Spinal cord (tissue), 10 donors: ENCODE measurements at places on chromosomes 5 and 9. TPM values are rescaled to one million over a fixed set of nuclear protein-coding genes. Genes with fewer than 3 reads are reported as not detected.

GRCh38 chr5:100706776-100707175 lies 171.6 kb downstream of the FAM174A start:
- H3K4me3 ChIP-seq: no peak overlapping the region
- H3K27me3 ChIP-seq: no peaks in the 10 kb centered on the region
- H3K36me3 ChIP-seq: no peaks in the 10 kb centered on the region
- peak; percentile 37 for DNase-seq
- H3K4me1 ChIP-seq: no peaks in the 10 kb centered on the region

GRCh38 chr5:78221964-78222451 lies 72.5 kb downstream of the AP3B1 start:
- no peaks in the 10 kb centered on the region for H3K36me3 ChIP-seq
- H3K4me1 ChIP-seq: no peaks in the 10 kb centered on the region
- no peak overlapping the region for H3K27ac ChIP-seq
- H3K27me3 ChIP-seq: no peaks in the 10 kb centered on the region
- DNase-seq: no peak

DNA sequence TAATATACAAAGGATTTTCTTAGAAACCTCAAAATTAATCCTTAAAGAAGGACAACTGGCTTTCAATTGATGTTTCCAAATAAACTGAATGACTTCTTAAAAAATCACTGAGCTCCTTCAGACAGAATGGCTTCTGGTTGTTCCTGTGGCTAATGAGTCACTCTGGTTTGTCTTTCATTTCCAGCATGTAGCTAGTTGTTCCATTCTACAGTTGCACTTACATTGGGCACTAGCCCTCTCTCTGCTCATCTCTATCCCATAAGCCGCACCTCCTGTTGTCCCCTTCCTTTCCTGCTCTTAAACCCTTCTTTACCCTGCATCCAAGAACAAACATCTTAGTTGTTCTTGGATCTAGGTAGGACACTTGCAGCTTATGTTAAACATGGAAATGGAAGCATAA lies 235.3 kb upstream of the HAPLN1 start:
- H3K36me3 ChIP-seq: no peaks in the 10 kb centered on the region
- no peak for DNase-seq
- H3K4me3 ChIP-seq: no peak overlapping the region
- no peak overlapping the region for H3K27ac ChIP-seq
- no peaks in the 10 kb centered on the region for H3K27me3 ChIP-seq

GRCh38 chr9:92627651-92628050 lies 42.3 kb downstream of the IPPK start:
- no peak overlapping the region for H3K27ac ChIP-seq
- H3K27me3 ChIP-seq: no peaks in the 10 kb centered on the region
- H3K36me3 ChIP-seq: peaks cover 14% of the 10 kb centered on the region
- H3K4me1 ChIP-seq: no peaks in the 10 kb centered on the region

- H3K27me3 ChIP-seq: peaks cover 72% of the 10 kb centered on the region
- DNase-seq: no peak
- H3K36me3 ChIP-seq: no peaks in the 10 kb centered on the region
Measured at GRCh38 chr9:981491-981898, 5.0 kb downstream of the DMRT3 start.

- H3K36me3 ChIP-seq: peaks cover 9% of the 10 kb centered on the region
- no peak overlapping the region for H3K4me3 ChIP-seq
- no peak overlapping the region for H3K27ac ChIP-seq
- H3K27me3 ChIP-seq: no peaks in the 10 kb centered on the region
Measured at GRCh38 chr5:71620630-71621029, 33.5 kb downstream of the MCCC2 start.

Gene SLC6A19
- polyA plus RNA-seq: 0.39 TPM

DNA sequence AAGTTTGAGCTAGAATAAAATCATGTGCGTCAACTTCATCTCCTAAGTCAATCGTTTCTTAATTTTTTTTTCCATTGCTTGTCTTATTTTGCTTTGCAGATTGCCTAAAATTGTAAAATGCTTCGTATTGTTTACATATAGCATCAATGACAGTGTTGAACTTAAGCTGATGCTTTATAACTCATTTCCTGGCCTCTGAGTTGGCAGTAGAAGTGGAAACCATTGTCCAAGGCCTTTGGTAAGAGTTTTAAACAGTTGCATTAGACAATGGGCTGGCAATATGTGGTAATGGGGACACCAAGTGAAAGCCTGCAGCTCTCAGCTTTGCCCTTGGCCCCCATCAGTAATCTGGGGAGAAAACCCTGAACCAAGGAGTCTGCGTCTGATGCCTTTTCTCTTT lies 154.8 kb upstream of the GAS1 start:
- no peaks in the 10 kb centered on the region for H3K4me1 ChIP-seq
- no peaks in the 10 kb centered on the region for H3K27me3 ChIP-seq
- H3K4me3 ChIP-seq: no peak overlapping the region
- DNase-seq: no peak
- H3K36me3 ChIP-seq: no peaks in the 10 kb centered on the region

Gene TRIM36
- 41.2 TPM for polyA plus RNA-seq

Gene CBY3
- polyA plus RNA-seq: 2.6 TPM

GRCh38 chr5:86909418-86910295 lies 291.9 kb downstream of the COX7C start:
- H3K27me3 ChIP-seq: no peaks in the 10 kb centered on the region
- no peaks in the 10 kb centered on the region for H3K4me1 ChIP-seq
- no peak for DNase-seq

Gene LHX3
- 1.5 TPM for polyA plus RNA-seq

DNA sequence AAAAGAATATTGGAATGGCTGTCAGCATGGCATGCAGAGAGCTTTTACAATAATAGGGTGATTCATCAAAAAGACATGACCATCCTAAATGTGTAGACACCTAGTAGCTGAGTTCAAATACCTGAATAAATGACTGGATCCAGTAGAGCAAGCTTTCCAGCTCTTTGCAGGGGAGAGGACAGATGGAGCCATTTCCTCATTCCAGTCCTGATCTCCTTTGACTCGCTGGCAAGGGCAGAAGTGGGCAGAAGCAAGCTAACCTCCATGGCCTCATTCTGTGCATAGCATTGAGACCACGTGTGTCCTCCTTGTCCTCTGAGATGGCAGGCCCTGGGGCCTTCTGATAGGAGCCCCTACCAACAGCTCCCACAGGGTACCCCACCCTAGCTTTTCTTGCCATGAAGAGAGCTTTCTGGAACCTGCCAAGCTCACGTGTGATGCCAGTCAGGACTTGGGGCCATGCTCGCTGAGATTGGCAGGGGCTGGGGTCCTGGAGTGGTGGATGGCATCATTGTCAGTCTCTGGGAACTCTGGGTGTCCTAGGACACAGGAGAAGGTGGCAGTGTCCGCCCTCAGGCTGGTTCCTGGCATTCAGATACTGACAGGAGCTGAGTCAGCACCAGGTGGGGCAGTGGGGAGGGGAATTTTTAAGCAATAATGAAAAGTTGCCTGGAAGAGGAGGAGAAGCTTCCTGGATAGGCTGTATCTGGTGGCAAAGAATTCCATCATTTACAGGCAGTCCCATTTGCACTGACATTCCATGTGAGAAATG lies 33.6 kb downstream of the WWC1 start:
- H3K27me3 ChIP-seq: no peaks in the 10 kb centered on the region
- no peak for DNase-seq
- H3K4me3 ChIP-seq: no peak overlapping the region
- peaks cover 10% of the 10 kb centered on the region for H3K4me1 ChIP-seq
- H3K36me3 ChIP-seq: no peaks in the 10 kb centered on the region
- no peak overlapping the region for H3K27ac ChIP-seq

DNA sequence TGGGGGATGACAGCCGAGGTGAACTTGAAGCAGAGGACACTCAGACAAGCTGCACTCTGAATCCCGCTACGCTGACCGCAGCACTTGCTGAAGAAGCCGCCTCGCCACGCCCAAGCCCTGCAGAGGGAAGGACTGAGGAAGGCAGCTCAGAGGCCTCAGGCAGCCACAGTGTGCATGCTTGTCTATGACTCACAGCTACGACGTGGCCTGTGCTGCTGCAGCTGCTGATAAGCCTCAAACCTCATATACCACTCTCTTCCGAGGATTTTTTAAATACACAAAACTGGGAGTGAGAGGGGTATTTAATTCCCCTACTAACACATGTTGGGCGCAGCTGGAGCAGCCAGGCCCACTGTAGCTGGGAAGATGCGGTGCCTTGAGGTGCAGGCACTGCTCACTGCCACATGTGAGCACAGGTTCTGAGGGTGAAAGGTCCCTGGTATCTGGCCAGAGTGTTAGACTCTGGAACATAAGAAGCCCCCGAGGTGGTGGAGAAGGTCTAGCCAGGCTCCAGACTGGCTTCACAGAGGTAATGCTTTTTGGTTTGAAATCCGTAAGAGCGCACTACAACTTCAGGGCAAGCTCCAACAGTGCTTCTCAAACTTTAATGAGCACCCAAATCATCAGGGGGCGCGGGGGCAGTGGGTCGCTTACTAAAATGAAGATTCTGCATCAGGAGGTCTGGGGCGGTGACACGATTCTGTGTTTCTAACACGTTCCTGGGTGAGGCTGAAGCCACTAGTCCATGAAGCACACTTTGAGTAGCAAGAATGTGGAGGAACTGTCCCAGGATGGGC lies 196.8 kb downstream of the AUH start:
- no peak for DNase-seq
- peaks cover 16% of the 10 kb centered on the region for H3K4me1 ChIP-seq
- H3K4me3 ChIP-seq: no peak overlapping the region
- no peaks in the 10 kb centered on the region for H3K27me3 ChIP-seq

DNA sequence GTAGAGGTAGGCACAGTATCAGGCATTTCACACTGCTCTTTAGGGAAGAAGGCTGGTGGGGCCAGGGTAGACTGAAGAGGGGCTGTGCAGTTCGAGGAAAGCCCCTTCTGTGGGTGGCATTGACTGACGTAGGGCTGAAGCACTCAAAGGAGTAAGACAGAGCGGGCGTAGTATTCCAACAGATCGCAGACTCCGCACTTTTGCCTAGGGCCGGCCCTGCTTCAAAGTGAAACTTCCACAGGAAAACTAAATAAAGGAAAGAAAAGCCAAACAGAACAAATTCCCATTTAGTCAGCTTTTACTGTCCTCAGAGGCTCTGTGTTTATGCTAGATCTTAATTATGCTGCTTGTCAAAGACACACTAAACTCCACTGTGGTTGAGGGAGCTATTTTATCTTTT lies 493.0 kb upstream of the WWC1 start:
- H3K36me3 ChIP-seq: no peaks in the 10 kb centered on the region
- H3K27me3 ChIP-seq: no peaks in the 10 kb centered on the region
- no peak overlapping the region for H3K4me3 ChIP-seq
- H3K27ac ChIP-seq: peak overlapping the region; percentile 58

GRCh38 chr5:91468651-91469422 lies 85.7 kb upstream of the ARRDC3 start:
- no peaks in the 10 kb centered on the region for H3K4me1 ChIP-seq
- no peak overlapping the region for H3K27ac ChIP-seq
- H3K4me3 ChIP-seq: no peak overlapping the region

- DNase-seq: no peak
- H3K4me1 ChIP-seq: no peaks in the 10 kb centered on the region
- no peaks in the 10 kb centered on the region for H3K27me3 ChIP-seq
- no peaks in the 10 kb centered on the region for H3K36me3 ChIP-seq
- H3K4me3 ChIP-seq: no peak overlapping the region
- H3K27ac ChIP-seq: peak overlapping the region; percentile 10
Measured at GRCh38 chr9:110626101-110626829, 42.3 kb upstream of the MUSK start.

DNA sequence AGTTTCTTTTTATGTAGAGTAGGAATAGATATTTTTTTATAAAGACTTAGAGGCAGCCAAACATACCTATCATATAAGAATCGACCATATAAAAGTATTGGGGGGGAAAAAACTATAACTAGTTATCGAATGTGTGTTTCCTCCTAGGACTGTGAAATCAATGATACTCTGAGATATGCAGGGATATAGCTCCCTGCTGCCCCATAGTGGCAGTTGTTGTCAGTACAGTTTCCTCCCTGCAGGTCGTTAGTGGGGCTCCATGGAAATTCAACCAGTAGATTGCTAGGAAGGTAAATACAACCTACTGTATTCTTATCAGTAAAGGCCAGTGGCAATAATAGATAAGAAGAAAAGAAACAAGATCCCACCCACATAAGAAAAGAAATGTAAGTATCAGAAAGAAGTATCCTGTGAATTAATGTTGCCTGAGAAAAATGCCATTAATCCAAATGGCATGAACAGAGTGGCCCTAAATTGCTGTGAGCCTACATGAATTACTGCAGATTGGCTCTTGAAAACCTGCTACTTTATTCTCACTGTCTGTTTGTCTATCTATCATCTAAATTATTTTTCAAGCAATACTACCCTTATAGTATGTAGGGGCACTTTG lies 136.9 kb upstream of the FBN2 start:
- H3K4me3 ChIP-seq: no peak overlapping the region
- no peaks in the 10 kb centered on the region for H3K4me1 ChIP-seq
- H3K27ac ChIP-seq: no peak overlapping the region

DNA sequence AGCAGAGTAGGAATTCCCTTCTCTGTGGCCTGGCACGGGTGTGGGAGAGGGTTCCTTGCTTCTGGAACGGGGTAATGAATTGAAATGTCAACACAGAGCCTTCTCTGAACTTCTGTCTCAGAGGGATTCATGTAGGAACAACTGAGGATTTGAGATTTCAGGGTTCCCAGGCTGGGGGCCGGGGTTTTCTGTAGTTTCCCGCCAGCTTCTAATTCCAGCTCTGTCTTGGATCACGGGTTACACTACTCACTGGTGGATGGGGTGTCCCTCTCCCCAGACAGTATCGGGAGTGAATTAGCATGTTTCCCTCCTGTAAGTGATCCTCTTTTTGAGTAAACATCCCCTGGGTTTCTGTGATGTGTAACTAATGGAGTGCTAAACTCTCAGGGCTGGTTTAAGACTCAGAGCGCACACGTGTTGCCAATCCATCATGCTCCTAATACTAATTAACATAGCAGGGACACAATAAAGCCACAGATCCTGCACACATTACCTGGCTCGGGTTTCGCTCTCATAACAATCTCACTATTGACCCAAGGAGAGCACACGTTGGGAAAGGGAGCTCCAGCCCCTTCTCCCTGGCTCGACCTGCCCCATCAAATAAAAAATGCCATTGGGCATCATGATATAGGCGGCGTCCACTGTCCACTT lies 18.1 kb upstream of the DMRT2 start:
- no peak for DNase-seq
- no peak overlapping the region for H3K4me3 ChIP-seq
- no peak overlapping the region for H3K27ac ChIP-seq
- no peaks in the 10 kb centered on the region for H3K4me1 ChIP-seq
- H3K36me3 ChIP-seq: no peaks in the 10 kb centered on the region

DNA sequence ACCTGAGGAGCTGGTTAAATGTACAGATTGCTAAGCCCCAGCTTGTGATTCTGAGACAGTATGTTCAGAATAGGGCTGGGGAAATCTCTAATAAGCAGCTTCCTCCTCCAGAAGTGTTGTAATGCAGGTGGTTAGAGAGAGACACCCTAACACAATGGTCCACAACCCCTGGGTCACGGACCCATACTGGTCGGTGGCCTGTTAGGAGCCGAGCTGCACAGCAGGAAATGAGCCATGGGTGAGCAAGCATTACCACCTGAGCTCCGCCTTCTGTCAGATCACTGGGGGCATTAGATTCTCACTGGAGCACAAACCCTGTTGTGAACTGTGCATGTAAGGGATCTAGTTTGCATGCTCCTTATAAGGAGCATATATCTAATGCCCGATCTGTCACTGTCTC lies 61.8 kb downstream of the SLC36A1 start:
- no peak for DNase-seq
- no peaks in the 10 kb centered on the region for H3K4me1 ChIP-seq
- H3K27me3 ChIP-seq: no peaks in the 10 kb centered on the region
- H3K4me3 ChIP-seq: no peak overlapping the region
- peaks cover 10% of the 10 kb centered on the region for H3K36me3 ChIP-seq

Gene PCDHGC5
- 6.5 TPM for polyA plus RNA-seq

GRCh38 chr5:84430863-84431663 lies 46.4 kb upstream of the EDIL3 start:
- peak; percentile 16 for DNase-seq
- no peaks in the 10 kb centered on the region for H3K36me3 ChIP-seq
- no peaks in the 10 kb centered on the region for H3K4me1 ChIP-seq
- H3K27me3 ChIP-seq: no peaks in the 10 kb centered on the region
- H3K27ac ChIP-seq: no peak overlapping the region

Gene ANXA2R
- 0.57 TPM for polyA plus RNA-seq
